ENCODE measurements at places on chromosomes 12 and 14.

DNA sequence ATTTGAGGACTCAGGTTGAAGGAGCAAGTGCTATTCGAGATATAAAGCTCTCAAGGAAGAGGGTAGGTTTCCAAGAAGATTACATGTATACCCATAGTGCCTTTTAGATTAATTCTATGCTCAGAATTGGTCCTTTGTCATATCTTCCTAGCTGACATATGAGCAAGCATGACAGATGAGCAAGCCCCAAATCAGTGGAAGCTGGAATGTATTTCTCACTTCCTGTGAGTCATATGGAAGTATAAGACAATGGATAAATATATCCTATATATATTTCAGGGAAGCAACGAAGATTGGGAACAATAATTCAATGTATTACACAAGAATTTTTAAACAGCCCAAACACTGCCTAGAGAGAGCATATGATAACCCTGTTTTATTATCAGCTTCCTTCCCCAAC, 674.1 kb upstream of the ATXN7L3B start:
- DNase-seq = no peak

- no peak for DNase-seq
Observed at GRCh38 chr12:96221391-96221790, 27.2 kb downstream of the ELK3 start.

- no peak for DNase-seq
Observed at GRCh38 chr12:48831257-48831656, 13.0 kb downstream of the CACNB3 start.

- no peak for DNase-seq
Observed at GRCh38 chr12:65648461-65648860, 175.8 kb upstream of the HMGA2 start.

GRCh38 chr14:23024612-23025075, 10.1 kb downstream of the PSMB5 start:
- no peak for DNase-seq

DNA sequence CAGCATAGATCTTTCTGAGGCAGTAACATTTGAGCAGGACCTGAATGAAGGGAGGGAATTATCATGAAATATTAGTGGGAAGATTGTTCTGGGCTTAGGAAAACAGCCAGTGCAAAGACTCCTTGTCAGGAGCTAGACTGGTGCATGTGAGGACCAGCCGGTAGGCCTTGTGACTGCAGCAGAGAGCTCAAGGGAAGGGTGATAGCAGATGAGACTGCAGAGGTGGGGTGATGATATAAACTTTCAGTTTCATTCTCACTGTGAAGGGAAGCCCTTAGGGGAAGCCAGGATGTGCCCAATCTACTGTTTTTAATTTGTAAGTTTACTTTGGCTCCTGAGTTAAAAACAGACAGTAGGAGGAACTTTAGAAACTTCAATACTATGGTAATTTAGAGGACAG, 12.4 kb downstream of the IL22 start:
- DNase-seq = peak; percentile 40

DNA sequence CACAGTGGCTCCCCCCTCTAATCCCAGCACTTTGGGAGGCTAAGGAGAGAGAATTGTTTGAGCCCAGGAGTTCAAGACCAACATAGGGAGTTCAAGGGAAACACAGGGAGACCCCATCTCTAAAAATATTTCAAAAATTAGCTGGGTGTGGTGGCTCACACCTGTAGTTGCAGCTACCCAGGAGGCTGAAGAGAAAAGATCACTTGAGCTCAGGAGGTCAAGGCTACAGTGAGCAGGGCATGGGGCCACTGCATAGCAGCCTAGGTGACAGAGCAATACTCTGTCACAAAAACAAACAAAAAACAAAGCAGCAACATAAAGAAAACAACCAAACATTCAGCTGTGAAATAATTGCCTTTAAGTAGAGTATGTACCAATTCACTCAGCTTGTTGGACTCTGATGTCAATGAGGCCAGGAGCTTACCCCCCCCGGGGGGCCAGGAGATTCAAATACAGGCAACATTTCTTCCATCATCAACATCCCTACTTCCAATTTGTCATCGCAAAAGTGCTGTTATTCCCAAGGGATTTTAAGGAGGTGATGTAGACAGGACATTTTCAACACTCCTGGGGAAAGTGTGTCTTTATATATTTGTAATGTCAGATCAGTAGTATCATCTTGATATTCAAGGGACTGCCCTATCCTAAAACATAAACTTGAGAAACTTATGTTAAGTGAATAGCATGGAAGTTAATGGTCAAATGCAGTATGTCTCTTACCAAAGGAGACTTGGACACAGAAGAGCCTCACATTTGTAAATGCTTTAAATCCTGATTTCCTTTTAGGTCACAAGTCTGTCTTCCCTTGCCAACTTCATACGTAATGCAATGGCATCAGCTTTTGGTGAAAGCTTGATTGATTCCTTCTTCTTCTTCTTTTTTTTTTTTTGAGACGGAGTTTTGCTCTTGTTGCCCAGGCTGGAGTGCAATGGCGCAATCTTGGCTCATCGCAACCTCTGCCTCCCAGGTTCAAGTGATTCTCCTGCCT, 40.6 kb upstream of the AEBP2 start:
- DNase-seq = no peak
